ENCODE measurements at places on chromosomes 2 and 18.

GRCh38 chr2:226378753-226379705 lies 420.6 kb downstream of the IRS1 start:
- DNase-seq: no peak

- DNase-seq: no peak
Observed at GRCh38 chr2:38797250-38797676, 19.3 kb downstream of the GEMIN6 start.

- DNase-seq: no peak
Observed at GRCh38 chr2:235675678-235676535, 182.1 kb downstream of the AGAP1 start.

DNA sequence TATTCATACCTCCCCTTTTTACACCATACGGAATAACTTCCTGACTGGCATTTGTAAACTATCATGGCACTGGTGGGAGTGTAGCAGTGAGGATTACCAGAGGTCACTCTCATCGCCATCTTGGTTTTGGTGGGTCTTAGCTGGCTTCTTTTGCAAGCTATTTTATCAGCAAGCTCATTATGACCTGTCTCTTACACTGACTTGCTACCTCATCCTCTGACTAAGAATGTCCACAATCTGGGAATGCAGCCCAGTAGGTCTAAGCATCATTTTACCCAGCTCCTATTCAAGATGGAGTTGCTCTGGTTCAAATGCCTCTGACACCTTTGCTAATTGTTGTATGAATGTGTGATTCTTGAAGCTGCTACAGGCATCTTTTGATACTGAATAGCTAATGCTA lies 950.8 kb upstream of the SLC39A10 start:
- DNase-seq: no peak

DNA sequence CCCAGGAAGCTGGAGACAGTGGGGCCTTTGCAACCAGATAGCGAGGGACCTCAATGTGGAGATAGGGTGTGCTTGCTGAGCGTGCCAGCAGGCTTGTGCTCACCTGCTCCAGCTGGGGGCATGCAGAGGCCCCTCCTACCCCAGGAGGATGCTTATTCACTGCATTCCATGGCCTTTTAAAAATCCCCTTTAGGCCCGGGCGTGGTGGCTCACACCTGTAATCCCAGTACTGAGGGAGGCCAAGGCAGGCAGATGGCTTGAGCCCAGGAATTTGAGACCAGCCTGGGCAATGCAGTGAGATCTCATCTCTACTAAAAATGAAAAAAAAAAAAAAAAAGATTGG lies 54.5 kb downstream of the ODC1 start:
- no peak for DNase-seq

DNA sequence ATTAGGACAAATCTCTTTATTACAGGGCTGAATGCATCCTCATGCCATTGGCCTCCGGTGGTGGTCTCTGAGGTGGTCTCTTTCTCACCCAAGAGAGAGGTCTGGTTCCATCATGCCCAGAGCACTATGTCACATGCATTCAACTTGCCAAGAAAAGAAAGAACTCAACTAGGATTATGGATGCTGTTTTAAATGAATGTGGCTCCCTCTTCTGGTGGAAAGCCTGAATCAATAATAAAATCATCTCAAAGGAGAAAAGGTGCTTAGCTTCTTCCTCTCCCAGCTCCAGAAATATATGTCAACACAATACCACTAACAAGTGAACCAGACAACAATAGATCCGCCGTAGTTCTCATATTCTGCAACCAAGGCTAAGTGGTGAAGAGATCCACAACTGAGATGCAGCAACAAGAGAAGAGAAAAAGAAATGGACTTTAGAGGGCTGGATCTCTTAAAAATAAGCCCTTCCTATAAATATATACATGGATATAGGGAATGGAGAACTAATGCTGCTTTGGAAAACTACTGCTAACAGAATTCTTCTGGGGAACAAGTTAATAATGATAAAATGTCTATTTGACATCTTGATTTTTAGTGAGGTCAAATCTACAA lies 396.8 kb downstream of the NCKAP5 start:
- peak; percentile 37 for DNase-seq

All from AG09319 (cell line).